Activated CD4-positive, alpha-beta T cell treated with anti-CD3 and anti-CD28 coated beads, Interleukin-2, amount 50 U/mL, for 48 hours (primary cell): ENCODE measurements at places on chromosomes 1 and 21.

- DNase-seq = no peak
Observed at GRCh38 chr21:40481764-40482163, 365.2 kb downstream of the DSCAM start.

DNA sequence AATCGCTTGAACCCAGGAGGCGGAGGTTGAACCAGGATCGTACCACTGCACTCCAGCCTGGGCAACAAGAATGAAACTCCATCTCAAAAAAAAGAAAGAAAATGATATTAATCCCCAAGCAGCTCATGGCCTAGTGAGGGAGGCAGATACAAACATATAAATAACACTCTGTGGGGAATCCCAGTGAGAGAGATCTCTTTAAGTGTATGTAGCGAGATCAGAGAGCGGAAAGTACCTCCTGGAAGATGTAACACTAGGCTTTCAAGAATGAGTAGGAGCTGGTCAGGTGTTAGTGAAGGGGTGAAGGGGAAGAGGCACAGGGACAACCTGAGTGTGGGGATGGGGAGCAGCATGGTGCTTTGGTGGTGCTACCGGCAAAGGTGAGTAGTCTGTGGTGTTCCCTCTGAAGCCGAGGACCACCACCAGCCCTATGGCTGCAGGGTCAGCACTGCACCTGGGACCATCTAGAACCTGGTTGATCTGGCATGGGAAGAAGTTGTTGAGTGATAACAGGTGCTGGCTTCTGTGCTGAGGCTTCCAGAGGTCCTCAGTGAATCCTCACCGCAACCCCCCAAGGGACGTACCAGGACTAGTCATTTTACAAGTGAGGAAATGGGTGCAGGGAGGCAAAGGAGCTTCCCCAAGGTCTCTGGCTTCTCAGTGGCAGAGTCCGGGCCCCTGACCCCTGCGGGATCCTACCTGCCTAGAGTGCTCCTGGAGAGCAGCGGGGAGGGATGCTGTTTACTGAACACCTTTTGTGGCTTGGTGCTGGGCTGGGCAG is 367.6 kb upstream of the VAMP3 start:
- no peak for DNase-seq

DNA sequence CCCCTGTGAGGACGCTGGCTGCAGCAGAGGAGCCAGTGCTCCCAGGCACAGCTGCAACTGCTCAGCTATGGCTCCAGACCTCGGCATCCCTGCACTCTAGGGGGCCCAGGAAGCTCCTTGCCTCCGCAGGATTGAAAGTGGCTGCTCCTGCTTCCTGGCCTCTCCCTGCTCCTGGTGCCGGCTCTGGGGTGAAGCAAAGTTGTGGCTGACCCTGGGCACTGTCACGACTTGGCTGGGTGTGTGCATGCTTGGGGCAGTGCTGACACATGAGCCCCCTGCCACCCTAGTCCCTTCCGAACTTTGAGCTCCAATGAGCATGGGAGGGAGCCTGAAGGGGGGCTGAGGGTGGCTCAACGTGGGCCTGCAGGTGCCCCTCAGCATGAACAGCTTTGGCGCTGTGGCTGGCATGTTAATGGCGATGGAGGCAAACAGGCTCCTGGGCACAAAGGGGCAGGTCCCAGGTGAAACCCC is 1512.2 kb downstream of the KCNT2 start:
- DNase-seq = no peak

- DNase-seq = no peak
Observed at GRCh38 chr1:78919150-78919549, 87.4 kb downstream of the ADGRL4 start.

DNA sequence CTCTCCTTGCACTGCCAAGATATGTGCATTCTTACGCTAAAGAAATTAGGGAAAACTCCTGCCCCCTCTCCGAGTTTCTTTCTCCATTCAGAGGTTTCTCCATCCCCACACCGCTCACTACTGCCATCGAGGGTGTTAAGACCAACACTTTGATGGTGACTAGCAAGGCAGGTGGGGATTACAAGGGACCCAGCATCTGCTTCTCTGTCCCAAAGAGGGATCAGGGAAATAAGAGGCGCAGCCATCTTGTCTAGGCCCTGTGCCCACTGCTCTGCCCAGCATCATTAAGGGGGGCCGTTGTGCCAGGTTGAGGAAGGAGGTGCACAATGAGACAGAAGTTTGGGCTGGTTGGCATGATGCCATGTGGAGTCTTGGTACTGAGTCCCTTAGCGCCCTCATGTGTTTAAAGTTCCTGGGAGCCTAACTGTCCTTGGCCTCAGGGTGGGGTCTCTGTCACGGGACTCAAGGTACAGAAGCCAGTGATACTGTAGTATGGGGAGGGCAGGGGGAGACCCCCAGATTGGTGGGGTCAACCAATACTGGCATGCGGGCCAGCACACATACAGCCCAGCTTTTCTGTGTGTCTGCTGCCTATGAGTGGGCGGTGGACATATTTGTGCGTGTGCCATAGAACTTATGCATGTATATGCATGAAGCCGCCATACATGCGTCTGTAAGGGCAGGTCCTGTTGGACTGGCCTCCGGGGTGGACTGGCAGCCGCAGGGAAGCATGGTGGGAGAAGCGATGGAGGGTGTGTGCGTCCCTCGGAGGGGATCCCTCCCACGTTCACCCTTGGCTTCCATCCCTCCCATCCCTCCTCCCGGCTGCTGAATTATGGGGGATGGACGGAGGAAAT is 5.5 kb downstream of the EFNA3 start:
- DNase-seq = peak; percentile 55

DNA sequence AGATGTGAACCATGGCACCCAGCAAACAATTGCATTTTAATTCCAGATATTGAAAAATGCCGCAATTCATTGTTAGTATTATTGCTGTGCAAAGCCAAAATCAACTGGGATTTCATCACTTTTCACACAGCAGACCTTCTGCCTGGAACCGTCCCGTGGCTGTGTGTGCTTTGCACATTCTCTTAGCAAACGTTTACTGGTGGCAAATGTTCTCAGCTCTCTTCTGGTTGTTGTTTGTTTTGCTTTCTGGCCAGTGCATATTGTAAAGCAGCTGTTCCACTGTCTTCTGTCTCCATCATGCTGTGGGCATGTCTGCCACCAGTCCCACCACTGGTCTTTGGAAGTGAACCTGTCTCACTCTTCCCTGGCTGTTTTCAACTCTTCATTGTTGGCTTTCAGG is 19.8 kb upstream of the TTLL10 start:
- DNase-seq = no peak

GRCh38 chr1:209569455-209570207 is 13.9 kb upstream of the CAMK1G start:
- DNase-seq = peak; percentile 84

GRCh38 chr21:34703571-34703970 is 34.8 kb downstream of the CLIC6 start:
- DNase-seq = no peak

GRCh38 chr1:101364370-101365120 is 127.7 kb downstream of the S1PR1 start:
- DNase-seq = no peak

DNA sequence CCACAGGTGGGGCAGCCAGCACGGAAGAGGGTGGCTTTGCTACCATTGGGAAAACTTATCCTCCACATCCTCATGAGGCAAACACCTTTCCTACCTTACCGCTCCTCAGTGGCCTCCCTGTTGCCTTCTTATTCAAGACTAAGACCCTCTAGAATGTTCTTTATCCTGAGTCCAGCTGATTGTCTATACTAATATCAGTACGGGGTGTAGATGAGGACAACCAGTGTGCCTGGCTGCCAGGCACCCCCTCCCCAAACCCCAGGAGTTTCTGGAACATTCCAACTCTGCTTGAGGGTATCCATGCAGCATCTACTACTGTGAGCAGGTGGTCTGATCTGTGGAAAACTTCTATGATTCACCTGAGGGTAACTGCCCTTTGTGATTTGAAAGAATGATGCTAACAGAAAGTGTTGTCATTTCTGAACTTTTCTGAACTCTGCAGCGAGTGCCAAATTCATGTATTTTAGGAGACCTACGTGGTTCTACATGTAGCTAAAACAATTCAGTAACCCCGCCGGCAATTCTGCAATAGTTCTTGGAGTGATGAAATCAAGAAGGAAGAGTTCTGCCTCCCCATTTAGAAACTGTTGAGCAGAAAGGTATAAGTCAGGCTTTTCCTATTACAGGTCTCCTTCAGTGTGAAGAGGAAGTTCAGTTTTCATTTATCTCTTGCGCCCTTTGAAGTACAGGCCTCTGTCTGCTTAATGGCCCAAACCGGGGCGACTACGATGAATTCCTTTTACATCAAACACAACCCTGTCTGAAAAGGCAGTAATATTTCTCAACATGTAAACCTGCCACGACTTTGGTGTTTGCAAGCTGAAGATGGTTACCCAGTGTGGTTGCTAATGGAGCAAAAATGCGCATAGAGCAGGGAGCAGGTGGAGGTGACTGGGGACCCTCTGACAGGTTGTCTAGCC is 80.4 kb downstream of the RUNX1 start:
- DNase-seq = peak; percentile 60

DNA sequence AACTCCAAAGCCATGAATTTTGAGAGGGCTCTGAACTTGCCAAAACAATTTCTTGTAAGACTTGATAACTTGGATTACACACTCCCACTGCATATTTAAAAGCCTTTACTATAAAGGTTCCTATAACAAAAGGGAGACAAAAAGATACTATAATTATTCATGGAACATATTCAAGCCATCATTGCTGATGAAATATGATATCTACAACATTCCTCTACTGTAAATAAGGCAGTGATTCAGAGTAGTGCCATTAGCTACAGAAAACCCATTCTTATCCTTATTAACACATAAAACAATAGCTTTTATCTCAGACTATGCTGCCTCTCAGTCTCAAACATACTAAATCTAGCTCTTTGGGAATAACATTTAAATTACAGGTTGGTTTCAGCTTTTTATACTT is 675.5 kb upstream of the CXADR start:
- DNase-seq = no peak

GRCh38 chr1:30885570-30886522 is 22.7 kb downstream of the SDC3 start:
- DNase-seq = no peak

GRCh38 chr1:16048573-16049189 is 5.1 kb downstream of the CLCNKB start:
- peak; percentile 17 for DNase-seq

DNA sequence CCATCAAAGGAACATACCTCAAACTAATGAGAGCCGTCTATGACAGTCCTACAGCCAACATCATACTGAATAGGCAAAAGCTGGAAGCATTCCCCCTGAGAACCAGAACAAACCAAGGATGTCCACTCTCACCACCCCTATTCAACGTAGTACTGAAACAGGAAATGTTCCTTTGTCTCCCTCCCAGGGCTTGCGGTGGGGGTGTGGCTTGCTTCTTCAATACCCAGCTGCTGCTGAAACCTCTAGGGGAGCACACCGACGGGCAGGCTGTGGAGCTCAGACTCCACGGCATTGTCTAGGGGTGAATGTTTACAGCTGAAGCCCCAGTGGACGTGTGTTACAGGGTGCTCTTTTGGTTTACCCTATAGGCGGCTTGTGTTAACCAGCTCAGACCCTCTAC is 30.5 kb upstream of the B3GALT2 start:
- no peak for DNase-seq
